ENCODE measurements at places on chromosomes 7 and 10.

DNA sequence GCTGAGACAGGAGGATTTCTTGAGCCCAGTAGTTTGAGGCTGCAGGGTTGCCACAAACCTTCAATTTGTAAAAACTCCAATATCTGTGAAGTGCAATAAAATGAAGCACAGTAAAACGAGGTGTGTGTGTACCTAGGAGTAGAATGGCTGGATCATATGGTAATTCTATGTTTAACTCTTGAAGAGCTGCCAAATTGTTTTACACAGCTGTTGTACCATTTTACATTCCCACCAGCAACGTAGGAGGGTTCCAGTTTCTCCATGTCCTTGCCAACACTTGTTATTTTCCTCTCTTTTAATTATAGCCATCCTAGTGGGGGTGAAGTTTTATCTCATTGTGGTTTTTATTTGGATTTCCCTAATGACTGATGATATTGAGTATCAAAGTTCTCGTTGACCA, 16.2 kb downstream of the PLEKHA1 start:
- DNase-seq, result no peak

DNA sequence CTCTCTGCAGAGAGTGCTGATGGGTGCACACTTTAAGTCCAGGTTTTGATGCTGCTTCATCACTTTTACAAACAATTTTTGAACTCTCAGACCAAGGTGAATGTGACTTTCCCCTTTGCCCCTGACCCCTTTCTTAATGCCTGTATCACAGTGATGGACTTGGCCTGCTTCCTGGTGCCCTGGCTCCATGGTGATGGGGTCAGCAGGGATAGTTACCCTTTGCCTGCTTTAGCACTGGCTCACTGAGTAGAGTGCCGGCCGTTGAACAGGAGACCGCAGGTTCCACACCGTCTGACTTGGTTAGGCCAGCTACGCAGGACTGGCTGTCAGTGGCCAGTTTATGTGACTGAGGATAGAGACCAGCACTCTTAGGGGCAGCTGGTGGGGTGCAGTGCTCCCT, 40.1 kb downstream of the LRGUK start:
- no peak for DNase-seq

DNA sequence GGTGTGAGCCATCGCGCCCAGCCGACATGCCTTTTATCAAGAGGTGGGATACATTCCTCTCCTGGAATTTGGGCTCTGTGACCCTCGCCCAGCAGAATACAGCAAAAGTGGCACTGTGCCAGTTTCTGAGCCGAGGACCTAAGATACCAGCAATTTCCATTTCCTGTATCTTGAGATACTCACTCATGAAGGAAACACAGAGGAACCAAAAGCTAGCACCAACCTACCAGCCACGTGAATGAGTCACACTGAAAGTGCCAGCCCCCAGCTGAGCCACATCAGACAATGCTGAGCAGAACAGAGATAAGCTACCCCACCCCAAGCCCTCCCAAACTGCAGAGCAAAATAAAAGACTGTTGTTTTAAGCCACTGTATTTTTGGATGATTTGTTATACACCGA, 56.3 kb downstream of the CACUL1 start:
- DNase-seq, result peak; percentile 75

DNA sequence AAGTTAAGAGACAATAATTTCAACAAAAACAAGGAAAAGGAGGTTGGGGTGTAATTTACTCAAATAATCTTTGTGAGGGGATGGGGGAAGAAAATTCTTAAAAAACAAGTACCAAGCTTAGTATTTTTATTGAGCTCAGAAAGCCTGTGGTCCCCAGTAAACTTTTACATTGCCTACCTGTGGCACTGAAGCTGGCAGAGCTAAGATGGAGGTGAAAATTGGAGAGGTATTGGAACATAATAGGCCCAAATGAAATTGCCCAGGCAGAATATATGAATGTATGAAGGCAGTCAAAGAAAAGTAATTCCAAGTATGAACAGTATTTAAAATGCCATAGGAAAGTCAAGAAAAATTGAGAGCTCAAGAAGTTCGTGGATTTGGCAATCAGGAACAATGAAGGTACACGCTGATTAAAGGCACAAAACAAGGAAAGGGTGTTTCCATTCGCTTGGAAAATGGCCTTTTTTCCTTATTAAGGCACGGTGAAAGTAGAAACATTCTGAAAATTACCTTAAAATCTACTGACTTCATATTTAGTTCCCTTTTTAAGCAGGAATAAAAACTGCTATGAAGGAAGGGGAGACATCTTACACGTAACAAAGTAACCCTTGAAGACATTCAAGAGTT, 3.4 kb upstream of the KMT2E start:
- DNase-seq, result no peak

DNA sequence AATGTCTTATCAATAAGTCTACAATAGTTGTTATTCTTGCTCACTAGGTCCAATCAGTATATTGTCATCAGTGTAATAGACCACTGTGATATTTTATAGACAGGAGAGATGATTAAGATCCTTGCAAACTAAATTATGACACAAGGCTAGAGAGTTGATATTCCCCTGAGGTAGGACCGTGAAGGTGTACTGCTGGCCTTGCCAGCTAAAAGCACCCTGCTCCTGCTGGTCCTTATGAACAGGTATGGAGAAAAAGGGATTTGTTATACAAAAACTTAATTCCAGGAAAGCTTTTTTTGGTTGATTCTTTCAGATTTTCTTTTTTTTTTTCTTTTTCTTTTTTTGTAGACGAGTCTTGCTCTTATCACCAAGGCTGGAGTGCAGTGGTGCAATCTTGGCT, 16.8 kb upstream of the TMEM213 start:
- DNase-seq, result no peak

GRCh38 chr7:111650456-111650999, 88.2 kb upstream of the IMMP2L start:
- no peak for DNase-seq

- DNase-seq, result no peak
These were observed 335.3 kb downstream of the GLRX3 start for GRCh38 chr10:130471486-130471885.

- DNase-seq, result no peak
These were observed 180.2 kb upstream of the CACNA2D1 start for GRCh38 chr7:82623812-82624211.

- peak; percentile 67 for DNase-seq
These were observed 102.7 kb upstream of the TNRC18 start for GRCh38 chr7:5526100-5526905.

DNA sequence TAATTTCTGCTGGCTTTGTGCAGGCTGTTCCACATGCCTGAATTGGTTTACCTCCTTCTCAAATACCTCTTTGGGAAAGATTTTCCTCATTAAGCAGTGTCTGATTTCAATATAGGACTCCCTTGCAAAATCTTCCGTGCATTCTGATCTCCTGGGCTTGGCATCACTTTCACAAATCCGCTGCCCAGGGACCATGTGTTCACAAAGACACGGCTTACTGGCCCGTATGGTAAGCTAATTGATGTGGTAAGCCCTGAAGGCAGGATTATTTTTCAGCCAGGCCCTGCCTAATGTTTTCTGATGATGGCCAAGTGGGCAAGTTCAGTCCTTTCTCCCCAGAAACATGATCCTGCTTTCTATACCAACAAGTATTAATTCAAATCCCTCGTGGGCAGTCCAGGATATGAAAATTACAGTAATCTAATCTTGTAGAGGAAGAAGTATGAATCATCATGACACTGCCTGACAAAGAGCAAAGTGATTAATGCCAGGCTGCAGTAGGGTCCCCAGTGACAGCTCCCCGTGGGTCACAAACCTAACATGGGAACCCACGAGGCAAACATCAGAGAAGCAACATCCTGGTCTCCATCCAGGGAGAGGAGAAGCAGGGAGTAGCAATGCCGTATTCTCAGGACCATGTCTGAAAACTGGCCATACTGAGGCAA, 11.6 kb upstream of the SVIL start:
- no peak for DNase-seq

DNA sequence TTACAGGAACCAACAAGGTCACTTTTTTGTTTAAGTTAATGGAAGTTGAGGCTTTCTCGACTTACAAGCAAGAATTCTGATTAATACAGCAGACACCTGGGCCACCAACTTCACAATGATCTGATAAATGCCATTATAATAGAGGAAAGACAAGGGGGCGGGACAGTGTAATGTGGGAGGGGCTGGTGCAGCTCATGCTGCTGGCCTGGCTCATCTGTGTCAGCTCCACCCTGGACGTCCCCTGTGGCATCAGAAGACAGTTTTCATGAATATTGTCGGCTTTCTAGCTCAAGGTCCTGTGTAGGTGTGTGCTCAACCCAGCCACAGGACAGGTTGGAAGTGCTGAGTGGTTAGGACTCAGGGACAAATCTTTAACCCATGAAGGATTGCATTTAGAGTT, 57.0 kb downstream of the MTURN start:
- DNase-seq, result no peak

- no peak for DNase-seq
These were observed 28.2 kb downstream of the MINDY4 start for GRCh38 chr7:30799206-30799975.

- DNase-seq, result no peak
These were observed 110.5 kb downstream of the IPMK start for GRCh38 chr10:58157076-58157766.

DNA sequence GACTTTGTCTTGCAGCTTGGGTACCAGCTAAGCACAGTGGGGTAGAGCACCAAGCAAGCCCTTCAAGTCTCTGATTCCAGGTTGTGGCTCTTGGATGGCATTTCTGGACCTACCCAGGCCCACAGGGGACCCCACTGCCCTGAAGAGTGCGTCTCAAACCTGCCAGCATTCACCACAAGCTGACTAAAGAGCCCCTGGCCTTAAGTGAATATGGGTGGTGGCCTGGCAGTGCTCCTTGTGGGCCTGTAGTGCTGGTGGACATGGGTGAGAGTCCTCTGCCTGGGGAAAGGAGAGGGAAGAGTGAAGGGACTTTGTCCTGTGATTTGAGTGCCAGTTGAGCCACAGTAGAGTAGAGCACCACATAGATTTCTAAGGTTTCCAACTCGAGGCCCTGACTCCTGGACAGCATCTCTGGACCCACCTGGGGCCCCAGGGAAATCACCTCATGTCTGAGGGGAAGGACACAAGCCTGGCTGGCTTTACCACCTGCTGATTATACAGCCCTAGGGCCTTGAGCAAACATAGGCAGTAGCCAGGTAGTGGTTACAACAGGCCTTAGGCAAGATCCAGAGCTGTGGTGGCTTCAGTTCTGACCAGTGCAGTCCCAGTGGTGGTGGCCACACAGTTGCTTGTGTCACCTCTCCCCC, 23.7 kb downstream of the GSDME start:
- DNase-seq, result no peak

DNA sequence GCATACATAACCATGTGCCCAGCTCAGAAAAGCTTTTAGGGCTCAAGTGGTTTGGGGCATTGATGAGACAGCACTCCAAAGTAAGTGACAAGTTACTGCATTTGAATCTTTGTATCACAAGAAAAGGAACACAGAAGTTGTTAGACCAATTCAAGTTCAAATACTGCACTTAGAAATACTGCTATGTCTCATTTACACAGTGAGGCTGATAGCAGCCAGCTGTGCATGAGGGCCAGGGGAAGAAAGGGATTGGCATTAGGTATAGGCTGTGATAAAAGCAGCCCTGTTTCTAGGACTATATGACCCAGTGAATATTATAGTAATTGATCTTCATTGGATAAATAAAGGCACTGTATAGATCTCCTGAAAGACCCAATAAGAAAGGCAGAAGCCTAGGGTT, 197.8 kb upstream of the SORCS1 start:
- DNase-seq, result no peak

DNA sequence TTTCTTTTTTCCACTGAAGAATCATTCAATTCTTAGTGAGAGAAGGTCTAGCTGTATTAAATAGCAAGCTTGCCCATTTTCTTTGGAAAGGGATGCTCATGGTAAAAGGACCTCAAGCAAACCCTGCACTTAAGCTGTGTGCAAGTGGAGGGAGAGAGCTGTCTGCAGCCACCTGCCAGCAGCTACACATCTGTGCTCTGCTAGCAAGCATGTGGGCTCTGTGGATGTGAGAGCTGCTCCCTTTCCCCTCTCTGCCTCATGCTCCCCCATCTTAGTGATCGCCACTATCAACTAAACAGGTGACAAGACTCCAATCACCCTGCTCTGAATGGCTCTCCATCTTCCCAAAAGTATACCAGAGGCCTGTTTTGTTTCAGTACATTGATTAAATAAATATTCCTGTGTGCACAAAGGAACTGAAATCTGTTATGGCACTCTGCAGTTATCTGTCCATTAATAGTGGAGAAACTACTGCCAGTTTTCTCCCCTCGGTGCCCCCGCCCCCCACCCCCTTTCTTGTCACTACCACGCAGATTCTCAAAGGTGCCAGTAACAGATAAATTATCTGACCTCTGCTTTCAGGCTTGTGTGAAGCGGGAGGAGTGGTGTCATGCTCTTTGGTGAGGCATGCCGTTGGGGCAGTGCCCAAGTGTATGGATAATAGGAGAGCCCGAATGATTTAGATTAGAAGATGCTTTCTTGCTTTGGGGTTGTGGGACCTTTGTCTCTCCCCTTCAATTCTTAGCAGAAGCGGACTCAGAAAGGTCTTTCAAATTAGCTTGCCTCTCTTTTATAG, 26.4 kb downstream of the AUTS2 start:
- DNase-seq, result no peak

GRCh38 chr7:19404912-19405329, 259.7 kb upstream of the FERD3L start:
- no peak for DNase-seq

GRCh38 chr10:11642566-11642965, 31.1 kb upstream of the USP6NL start:
- no peak for DNase-seq

GRCh38 chr7:131974671-131975070, 418.2 kb upstream of the PODXL start:
- DNase-seq, result no peak

GRCh38 chr7:42560866-42561265, 323.9 kb upstream of the GLI3 start:
- DNase-seq, result no peak

DNA sequence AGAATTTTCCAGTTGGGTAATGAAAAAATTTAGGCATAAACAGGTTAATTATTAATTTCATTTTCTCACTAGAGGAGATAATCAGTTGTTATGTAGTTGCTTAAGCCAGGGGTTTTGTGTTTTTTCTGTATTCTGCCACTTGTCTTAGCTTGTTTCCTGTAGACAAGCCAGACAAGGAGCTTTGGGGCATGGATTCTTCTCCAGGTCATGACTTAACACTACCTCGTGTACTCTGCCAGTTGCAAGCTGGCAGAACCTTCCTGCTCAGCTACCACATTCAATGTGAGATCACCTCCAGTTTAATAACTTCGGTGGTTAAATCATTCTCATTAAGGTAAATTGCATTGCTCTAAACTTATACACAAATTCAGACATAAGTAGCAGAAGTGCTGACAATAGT, 1.8 kb downstream of the CCM2 start:
- DNase-seq, result no peak

DNA sequence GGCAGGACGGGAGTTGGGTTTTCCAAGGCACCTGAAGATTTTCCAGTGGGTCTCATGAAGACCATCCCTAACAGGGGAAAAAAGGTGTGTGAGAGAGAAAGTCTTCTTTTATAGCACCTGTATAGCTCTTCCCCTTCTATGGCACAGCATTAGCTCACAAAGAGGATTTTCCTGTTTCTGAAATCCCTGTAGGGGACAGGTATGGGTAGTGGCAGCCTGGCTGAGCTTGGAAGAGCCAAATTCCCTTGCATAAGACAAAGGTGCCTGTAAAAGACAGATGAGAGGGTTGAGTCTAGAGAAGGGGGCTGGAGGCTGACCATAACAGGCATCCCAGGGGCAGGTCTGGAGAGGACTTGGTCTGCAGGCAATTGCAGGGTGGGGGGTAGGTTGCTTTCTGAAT, 63.7 kb downstream of the COL13A1 start:
- DNase-seq, result no peak

Data from activated T-cell treated with anti-CD3 and anti-CD28 coated beads, Interleukin-2, amount 50 U/mL, for 1 hour (primary cell).